ENCODE measurements at places on chromosomes 11 and 22.

DNA sequence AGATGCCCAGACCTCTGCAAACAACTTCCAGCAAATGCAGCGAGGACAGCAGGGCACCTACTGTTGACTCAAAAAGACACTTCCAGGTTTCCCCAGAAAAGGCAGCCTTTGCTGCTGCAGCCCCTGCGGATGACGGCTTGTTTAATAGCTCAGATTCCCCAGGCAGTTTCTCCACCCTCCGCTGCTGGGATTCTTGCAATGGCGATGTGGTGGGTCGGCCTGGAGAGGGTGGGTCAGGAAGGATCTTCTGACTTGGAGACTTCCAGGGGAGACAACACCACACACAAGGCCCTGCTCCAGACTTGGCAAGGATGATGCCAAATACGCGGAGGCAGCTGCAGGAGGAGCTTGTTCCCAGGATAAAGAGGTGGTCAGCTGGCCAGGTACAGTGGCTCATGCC is 17.9 kb upstream of the TREH start:
- DNase-seq = no peak

- DNase-seq = no peak
Observed at GRCh38 chr11:105000797-105001196, 22.2 kb downstream of the CASP5 start.

DNA sequence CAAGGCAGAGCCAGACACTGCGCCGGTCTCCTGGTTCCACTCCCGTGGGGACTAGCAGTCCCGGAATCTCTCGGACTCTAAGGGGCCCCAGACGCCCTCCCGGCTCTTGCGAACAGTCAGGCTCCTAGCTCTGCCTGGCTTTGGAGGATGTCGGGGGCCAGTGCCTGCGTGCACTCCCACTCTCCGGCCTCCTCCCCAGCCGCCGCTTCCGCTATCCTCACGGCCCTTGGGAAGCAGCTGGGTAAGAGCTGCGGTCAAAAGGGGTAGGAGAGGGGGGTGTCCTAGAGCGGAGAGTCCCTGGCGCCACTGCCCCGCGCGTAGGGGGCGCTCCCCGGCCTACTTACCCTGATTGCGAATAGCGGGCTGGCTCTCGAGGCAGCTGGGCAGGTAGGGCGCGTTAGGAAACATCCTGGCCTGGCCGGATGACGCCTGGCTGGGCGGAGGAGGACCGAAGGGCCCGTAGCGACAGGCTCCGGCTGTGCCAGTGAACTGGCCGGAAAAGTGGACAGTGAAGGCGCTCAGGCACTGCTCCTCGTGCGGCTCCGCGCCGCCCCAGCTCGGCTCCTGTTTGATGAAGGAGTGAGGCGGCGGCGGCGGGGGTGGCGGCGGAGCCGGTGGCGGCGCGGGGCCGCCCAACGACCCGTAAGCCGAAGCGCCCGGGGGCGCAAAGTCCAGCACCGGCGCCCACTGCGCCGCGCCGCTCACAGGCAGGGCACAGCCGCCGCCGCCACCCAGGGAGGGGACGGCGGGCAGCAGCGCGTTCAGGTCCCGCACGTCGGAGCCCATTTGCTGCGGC is 785 bp downstream of the WT1 start:
- DNase-seq = peak; percentile 52

DNA sequence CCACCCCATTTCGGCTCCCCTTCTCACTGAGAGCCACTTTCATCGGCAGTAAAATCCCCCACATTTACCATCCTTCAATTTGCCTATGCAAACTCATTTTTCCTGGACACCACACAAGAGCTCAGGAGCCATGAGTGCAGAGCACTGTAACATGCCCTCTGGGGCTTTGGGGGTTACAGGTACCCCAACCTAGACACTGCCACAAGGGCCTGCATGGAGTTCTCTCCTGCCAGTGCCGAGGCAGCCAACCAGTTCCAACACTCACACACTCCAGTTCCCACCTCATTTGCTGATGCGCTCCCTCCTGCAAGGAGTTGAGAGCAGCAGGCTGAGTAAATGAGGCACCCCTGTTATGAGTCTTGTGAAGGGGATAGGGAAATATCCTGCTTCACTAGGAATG is 76.1 kb downstream of the SMCO4 start:
- no peak for DNase-seq

- DNase-seq = no peak
Observed at GRCh38 chr11:85266646-85267045, 360.5 kb downstream of the DLG2 start.

DNA sequence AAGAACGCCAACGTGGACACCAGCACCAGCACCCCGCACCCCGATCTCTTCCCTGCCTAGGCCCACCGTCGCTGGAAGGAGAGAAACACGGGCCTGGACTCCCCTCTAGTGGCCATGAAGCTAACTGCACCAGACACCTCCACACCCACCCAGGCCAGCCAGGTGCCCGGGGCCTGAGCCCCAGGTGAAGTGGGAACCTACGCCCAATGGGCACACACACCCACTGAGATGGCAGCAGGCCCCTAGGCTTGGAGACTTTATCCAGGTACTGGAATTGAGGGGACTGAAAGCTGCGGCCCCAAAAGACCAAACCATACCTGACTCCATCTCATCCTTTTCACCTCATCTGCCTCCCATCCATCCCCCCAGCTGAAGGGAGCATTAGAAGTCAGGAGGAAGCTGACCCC is 81.0 kb downstream of the BUD13 start:
- DNase-seq = peak; percentile 74

DNA sequence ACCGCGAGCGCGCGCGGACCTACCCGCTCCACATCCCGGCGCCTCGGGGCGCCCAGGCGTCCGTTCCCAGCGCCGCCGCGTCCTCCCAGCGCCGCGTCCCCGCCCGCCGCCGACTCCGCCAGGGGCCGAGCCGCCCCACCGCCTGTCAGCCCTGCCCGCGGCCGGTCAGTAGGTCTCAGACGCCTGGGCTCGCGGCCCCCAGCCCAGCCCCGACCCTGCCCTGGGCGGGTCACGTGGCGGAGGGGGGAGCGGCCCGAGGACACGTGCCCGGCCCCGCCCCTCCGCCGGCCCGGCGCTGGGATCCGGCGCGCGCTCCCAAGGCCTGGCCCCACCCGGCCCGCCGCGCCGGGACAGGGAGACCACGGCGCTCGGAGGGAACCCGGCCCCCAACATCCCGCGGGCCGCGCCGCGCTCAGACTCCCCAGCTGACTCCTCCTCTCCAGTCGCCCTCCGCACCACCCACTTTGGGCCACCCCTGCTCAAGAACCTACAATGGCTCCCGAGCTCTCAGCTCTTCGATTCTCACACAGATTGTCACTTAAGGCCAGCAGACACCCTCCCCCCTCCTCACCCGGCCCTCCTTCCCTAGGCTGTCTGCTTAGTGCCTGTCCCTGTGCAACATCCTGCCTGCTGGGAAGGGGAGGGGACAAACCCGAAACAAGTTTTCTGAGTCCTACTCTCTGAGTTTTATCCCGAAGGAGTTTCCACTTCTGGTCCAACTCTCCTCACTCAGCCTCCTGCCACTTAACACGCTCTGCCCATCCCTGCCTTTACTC is at the start of gene RAB3IL1:
Gene RAB3IL1, minus strand, starts transcription at position 233 of the 776 bp plus-strand sequence. Its CDS starts 199 bp downstream, at position 34.
- peak; percentile 85 for DNase-seq

DNA sequence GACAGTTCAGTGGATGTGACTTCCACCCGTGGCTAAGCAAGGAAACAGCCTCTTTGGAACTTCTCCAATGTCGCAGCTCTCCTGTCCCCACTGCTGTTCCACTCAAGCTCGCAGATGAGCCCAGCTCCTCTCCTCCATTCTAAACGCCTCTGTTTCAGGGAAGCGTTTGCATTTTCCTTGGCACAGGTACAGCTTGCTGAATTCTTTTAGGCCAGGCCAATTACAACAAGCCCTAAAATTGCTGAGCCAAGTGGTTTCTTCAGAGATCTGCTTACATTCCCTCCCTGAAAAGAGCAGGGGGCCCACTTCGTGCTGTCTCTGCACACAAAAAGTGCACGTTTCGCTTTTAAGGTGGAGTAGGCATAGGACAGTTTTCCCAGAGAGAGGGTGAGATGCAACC is 91.5 kb upstream of the BLID start:
- DNase-seq = no peak

- no peak for DNase-seq
Observed at GRCh38 chr11:96293109-96293508, 49.9 kb downstream of the MAML2 start.
